Stimulated activated CD8-positive, alpha-beta memory T cell treated with anti-CD3 and anti-CD28 coated beads, Interleukin-15, amount 100 ng/mL, for 4 hours (primary cell): ENCODE measurements at places on chromosomes 1 and 21.

GRCh38 chr21:36539434-36540150 is 59.7 kb upstream of the CLDN14 start:
- no peak for DNase-seq

- no peak for DNase-seq
Observed at GRCh38 chr1:200610846-200611245, 9.7 kb downstream of the KIF14 start.

DNA sequence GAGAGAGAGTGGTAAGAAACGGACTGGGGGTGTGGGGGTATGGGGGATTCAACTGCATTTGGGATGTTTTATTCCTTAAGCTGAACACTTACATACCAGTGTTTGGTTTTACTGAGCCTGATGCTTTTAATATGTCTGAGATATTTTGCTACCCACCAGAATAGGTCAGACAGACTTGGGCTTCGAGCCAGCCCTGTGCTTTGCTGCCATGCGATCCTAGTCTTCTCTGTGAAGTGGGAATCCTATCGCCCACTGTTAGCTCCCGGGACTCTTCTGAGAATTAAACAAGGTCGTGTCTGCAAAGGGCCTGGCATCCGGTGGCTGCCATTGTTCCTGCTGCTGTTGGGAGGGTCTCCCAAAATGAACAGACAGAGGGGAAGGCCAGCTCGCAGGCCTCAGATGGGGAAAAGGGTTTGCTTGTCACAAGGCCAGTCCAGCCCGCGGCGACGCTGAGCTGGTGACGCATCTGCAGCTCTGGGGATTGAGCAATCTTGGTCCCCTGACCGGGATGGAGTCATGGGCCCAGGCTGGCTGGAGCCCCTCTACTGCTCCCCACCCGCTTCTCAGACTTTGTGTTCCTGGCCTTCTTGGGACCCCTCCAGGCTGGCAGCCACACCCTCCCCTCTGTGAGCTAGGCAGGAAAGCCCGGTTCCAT is 26.9 kb upstream of the ECE1 start:
- no peak for DNase-seq

DNA sequence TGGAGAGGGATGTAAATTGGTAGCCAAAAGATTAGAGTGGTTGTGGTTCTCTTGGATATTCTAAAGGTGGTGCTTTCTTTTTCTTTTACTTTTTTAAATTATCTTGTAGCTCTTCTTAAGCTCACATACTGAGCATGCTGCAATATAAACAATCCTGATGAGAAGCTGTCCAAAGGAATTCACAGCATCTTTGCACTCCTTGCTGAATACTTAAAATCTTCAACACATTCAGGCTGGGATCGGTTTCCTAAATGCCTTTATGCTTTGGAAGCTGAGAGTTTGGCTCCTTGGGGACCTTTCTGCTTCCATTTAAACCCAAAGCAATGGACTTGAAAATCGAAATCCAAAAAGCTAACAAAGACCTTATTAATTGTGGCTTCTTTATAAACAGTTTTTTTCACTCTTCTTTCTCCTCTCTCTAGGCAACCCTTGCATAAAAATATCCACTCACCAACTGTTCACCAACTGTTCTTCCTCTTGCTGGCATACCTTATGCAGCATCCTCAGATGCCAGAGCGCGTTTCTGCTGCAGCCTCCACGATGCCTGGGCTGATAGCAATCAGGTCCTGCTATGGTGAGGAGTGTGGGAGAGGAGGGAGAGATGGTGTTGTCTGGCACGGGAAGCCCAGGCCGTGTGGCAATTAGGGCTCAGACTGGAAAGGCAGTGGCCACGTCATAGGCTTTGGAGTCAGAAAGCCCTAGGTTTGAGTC is 535.8 kb upstream of the DAB1 start:
- DNase-seq, result no peak

DNA sequence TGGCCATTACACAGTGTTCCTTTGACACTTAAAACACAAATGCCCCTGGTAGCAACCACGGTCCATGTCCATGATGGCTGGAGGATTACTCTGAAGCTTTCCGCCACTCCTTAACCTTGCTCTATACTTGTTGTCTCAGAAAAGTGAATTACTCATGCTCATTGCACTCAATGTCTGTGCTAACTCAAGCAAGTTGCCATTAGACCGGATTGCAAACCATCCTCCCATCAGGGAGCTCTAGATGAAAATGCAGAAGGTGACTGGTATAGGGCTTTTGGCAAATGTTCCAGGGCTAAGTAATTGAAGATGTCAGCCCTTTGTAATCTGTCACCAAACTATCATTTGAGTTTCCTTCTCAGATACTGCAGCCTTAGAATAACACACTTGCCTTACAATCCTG is 1288.3 kb upstream of the B3GALT2 start:
- DNase-seq, result no peak

GRCh38 chr1:51433269-51433971 is 85.6 kb downstream of the EPS15 start:
- DNase-seq, result no peak

DNA sequence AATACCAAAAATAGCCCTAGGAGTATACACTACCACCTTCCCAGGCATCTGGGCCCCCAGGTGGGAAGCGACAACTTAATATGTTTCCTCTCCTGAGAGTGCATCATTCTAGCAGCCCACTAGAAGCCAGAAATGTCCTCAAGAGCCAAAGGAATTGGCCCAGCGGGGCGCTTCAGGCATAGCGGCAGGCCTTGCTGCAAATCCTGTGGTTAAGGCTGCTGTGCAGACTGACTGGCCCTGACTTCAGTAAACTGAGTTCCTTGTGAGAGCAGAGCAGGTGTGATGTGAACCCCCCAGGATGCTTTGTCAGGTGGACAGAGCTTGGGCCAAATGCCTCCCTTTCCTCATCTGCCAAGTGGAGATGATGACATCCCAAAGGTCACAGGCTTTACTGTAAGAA is 29.7 kb upstream of the LDLRAP1 start:
- no peak for DNase-seq

GRCh38 chr21:34606621-34607020 is 8.3 kb downstream of the RCAN1 start:
- DNase-seq, result no peak

GRCh38 chr1:166814611-166815010 is 24.7 kb upstream of the POGK start:
- no peak for DNase-seq

- no peak for DNase-seq
Observed at GRCh38 chr1:66757722-66758240, 5.5 kb downstream of the DYNLT5 start.

DNA sequence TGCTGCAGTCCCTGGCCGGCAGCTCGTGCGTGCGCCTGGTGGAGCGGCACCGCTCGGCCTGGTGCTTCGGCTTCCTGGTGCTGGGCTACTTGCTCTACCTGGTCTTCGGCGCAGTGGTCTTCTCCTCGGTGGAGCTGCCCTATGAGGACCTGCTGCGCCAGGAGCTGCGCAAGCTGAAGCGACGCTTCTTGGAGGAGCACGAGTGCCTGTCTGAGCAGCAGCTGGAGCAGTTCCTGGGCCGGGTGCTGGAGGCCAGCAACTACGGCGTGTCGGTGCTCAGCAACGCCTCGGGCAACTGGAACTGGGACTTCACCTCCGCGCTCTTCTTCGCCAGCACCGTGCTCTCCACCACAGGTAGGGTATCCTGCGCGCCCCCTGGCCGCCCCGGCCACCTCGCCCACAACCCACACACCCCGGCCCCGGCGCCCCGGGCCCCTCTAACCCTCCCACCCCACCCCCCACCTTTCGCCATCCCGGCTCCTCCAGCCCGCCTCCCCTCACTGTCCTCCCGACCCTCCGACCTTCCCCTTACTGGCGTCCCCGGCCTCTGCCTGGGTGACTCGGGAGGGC is 352 bp downstream of the KCNK1 start:
- DNase-seq, result no peak

GRCh38 chr1:171484760-171485374 is 463 bp upstream of the PRRC2C start:
- DNase-seq, result no peak

DNA sequence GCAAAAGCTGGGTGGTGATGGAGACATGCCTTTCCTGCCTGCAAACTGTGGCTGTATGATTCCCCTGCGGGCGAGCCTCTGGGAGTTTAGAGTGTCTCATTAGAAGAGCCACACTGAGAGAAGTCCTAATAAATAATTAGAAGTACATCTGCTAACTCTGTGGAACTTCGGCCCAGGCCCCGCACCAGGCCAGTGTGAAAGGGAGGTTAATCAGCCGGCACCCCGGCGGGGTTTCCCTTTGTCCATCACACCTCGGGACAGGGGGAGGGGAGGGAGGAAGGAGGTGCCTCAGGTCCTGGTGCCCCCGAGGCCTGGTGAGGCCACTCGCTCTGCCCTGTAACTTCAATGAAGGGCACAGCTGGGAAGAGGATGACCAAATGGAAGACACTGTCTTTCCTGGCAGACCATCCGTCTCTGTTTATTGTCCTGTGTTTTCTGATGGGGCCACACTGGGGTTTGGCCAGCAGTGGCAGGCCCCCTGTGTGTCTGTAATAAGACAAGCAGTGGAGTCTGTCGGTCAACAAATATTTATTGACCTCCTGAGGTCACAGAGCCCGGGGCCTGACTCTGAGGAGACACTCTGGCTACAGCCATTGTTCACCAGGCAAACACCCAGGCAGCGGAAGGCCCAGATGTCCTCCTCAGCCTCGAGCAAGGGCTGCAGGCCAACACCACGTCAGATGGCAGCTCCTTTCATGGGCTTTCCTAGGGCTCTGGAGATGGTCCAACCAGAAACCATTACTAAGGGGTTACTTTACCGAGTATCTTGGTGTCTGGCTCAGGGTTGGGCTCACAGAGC is 267.5 kb upstream of the RAB4A start:
- DNase-seq, result no peak

GRCh38 chr1:245319094-245319493 is 164.3 kb downstream of the KIF26B start:
- no peak for DNase-seq

DNA sequence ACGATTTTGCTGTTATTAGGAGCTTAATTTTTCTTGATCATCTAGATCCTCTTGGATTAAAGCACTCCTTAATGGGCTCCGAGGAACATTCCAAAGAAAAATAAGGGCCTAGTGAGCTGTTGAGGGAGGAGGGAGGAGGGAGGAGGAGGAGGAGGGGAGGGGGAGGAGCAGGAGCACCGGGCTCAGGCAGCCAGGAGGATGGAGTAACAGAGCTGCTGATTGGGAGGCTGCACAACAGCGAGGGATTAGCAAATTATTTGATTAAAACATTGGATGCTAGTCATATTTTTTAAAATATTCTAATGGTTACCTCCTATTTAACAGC is 302.1 kb upstream of the RRP15 start:
- DNase-seq, result no peak

- no peak for DNase-seq
Observed at GRCh38 chr1:234498448-234499118, 19.6 kb upstream of the TARBP1 start.

GRCh38 chr1:25747046-25747719 is 52.8 kb upstream of the SELENON start:
- no peak for DNase-seq

DNA sequence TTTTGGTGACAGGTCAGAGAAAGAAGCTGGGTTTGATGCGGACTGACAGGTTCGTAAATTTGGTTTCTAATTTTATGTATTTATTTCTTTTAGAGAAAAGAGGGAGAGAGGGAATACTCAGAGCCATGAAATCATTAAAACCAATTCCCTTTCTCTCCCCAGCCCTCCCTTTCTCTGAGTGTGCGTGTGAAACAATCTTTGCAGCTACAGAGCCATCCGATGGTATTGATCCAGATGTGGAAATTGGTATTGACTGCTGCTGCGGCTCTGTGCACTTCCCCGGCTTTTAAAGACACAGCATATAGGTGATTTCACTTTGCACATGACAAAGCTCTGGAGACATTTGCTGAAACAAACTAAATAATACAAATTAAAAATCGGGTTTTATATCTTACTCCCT is 42.4 kb upstream of the PBX1 start:
- no peak for DNase-seq

DNA sequence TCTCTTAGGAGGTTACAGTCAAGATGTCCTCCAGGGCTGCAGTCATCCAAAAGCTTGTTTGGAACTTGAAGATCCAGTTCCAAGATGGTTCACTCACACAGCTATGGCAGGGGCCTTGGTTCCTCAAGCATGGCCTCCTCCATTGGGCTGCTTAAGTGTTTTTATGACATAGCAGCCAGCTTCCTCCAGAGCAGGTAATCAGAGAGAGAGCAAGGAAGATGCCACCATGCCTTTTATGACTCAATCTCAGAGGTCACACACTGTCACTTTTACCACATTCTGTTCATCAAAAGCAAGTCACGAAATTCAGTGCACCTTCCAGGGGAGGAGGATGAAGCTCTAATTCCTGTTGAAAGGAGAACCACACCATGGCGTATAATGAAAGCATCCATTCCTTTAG is 17.1 kb downstream of the ELAPOR1 start:
- no peak for DNase-seq

DNA sequence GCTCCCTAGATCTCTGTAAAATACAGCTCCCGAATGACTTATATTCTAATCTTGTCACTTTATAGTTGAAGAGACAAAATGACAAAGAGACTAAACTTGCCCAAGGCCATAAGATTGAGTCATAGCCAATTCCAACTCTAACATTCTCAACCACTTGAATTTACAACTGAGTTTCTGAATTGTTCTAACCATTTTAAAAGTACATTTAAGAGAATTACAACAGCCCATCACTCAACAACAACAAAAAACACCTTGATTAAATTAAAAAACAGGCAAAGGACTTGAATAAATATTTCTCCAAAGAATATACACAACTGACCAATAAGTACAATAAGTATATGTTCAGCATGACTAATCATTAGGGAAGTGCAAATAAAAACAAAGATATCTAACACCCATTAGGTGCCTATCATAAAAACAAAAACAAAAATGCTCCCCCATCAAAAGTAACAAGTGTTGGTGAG is 8.7 kb upstream of the ADCY10 start:
- no peak for DNase-seq

DNA sequence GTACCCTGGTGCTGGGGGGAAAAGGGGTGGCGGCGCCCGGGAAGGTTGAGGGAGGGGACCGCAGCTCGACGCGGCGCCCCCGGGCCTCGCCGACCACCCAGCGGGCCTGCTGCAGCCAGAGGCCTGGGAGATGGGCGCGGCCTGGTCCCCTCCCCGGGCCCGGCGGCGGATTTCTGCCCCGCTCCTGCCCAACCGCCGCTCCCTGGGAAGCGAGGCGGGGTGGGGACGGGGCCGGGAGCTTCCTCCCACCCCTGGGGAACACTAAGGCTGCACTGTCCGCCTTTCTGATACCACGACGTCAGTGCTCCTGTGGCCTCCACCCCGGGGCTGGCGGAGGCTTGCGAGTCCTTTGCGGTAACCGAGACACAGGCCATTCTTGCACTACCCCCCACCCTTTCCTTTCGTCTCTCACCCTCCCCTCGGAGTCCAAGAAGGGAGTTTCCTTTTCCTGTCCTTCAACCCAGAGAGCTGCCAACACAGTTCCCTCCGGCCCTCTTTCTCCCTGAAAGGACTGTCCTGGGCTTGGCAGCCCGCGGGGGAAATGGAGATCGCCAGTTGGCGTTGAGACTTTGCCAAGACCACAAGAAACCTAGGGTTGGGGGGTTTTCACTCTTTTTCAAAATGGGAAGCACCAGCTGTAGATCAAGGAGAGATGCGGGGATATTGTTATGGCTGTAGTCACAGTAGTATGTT is 742 bp downstream of the SH3GLB1 start:
- peak; percentile 7 for DNase-seq

GRCh38 chr1:183228347-183229220 is 42.5 kb downstream of the LAMC2 start:
- DNase-seq, result no peak

- no peak for DNase-seq
Observed at GRCh38 chr1:58848818-58849411, 65.1 kb upstream of the JUN start.

- no peak for DNase-seq
Observed at GRCh38 chr1:208201229-208201628, 43.0 kb downstream of the PLXNA2 start.
